ENCODE measurements at places on chromosomes 4 and X. TPM values are rescaled to one million over a fixed set of nuclear protein-coding genes. Genes with fewer than 3 reads are reported as not detected.

GRCh38 chrX:55488006-55488592 lies 1.5 kb downstream of the USP51 start:
- peak; percentile 4 for DNase-seq

GRCh38 chr4:135552131-135552530 lies 1350.5 kb upstream of the PABPC4L start:
- DNase-seq: peak; percentile 2

DNA sequence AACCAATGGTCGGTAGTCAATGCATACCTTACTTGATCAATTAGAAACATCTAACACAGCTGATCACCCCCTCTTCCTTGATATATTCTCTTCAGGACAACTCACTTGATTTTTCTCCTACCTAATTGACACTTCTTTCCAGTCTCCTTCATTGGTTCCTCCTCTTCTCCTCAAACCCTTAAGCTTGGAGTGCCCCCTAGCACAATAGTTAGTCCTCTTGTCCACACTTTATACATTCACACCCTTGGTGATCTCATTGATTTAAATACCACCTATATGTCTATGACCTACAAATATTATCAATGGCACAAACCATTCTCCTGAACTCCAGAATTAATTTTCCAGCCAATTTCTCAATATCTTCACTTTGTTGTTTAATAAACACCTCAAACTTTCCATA lies 724.0 kb downstream of the ADGRL3 start:
- no peak for DNase-seq

DNA sequence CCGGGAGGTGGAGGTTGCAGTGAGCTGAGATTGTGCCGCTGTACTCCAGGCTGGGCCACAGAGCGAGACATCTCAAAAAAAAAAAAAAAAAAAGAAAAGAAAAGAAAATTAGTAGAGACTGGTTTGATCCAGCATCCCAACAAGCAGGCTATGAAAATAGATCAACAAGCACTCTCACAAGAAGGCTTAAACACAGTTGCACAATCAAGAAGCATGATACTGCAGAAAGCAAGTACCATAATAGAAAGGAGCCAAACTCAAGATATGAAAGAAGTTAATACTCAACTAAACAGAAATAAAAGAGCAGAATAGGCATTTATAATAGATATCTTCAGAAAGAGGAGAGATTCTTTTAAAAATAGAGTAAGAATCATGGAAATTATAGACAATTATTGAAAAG lies 10.6 kb downstream of the TLR6 start:
- no peak for DNase-seq

DNA sequence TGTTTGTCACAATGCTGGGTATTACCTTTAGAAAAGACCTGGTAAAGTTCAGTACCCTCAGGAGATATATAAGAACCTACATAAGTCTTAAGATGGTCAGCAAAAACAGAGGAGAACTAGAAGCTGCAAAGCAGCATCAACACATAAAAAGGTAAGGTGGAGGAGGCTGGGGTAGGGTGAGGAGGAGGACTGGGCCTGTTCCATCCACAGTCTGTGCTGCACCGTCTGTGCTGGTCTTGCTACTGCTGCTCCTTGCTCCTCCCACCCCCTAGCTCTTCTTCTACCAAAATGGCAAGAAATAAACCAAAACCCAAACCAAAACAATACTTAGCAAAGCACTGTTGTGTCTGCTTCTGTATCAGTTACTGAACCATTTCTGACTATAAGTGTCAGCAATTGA lies 102.2 kb downstream of the CDS1 start:
- no peak for DNase-seq

DNA sequence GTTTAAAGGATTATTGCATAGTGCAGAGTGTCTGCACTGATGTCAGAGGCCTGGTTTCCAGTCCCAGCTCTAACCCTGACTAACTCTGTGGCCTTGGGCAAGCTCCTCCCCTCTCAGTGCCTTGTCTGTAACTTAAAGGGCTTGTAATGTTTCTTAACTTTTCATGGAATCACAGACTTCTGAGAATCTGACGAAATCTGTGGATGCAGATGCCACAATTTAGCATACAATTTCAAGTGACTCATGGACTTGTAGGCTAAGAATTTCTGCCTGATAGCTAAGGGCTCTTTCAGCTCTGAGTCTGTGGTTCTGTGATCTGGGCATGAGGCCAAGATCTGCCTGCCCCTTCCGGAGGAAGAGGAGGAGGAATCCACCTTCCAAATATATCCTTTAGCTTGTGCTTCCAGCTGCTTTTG lies 236.9 kb downstream of the AR start:
- DNase-seq: peak; percentile 89

- DNase-seq: no peak
Observed at GRCh38 chr4:188196134-188196735, 57.0 kb downstream of the TRIML1 start.

- no peak for DNase-seq
Observed at GRCh38 chr4:24781999-24782745, 13.2 kb upstream of the SOD3 start.

GRCh38 chr4:82005158-82005557 lies 368.6 kb downstream of the HNRNPD start:
- no peak for DNase-seq

DNA sequence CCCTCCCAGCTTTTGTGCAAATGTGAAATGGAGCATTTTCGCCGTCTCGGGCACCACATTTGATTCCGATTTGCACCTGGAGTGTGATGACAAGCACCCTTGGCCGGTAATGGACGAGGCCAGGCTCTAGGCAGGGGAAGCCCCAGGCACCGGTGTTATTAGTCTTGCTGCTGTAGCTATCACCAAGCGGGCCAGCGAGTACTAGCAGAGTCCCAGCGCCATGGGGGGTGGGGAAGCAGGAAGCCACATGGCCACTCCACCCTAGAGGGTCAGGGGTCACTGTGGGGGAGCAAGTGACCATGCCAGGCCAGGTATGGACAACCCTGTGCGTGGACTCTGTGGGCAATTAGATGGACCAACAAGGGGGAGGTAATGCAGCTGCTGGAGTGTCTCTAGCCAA lies 88.8 kb downstream of the CPZ start:
- no peak for DNase-seq

Gene NRK
- total RNA-seq: 4.7 TPM

Gene NKAP
- 3.9 TPM for total RNA-seq

Gene RRH
- total RNA-seq: not detected

Gene HSFX2
- not detected for total RNA-seq

Gene XK
- total RNA-seq: 0.86 TPM

Gene CCDC158
- total RNA-seq: under 0.01 TPM

Gene PAGE5
- total RNA-seq: not detected
